ENCODE measurements at places on chromosomes 6 and 20.

DNA sequence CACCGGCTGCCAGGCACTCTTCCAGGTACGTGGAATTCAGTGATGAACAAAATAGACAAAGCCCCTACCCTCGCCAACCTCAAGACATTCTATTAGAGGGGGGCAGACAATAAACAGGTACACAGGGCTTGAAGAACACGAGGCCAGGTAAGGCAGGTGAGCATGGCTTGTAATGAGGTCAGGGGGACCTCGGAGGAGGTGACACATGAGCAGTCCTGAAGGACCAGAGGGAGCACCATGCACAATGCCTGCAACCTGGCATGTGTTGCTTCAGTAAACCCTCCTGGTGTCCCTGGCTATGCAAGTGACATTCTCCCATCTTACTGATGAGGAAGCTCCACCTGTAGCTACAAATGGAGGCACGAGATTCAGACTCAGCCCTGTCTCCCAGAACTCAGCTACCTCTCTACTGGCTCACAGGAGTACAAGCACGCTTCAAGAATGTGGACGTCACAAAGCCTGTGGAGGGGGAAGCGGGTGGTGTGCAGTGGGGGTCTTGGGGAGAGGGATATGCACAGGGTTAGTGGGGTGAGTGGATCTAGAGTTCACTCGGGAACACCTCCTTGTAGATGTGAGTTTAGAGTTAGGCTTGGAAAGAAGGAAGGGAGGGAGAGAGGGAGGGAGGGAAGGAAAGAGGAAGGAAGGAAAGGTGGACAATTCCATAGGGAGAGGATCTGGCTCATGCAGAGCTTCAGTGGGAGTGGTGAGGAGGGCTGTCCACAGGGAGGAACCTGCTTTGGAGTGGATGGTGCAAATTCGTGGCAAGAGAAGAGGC is 7.6 kb upstream of the MAPK13 start:
- no peak for DNase-seq

DNA sequence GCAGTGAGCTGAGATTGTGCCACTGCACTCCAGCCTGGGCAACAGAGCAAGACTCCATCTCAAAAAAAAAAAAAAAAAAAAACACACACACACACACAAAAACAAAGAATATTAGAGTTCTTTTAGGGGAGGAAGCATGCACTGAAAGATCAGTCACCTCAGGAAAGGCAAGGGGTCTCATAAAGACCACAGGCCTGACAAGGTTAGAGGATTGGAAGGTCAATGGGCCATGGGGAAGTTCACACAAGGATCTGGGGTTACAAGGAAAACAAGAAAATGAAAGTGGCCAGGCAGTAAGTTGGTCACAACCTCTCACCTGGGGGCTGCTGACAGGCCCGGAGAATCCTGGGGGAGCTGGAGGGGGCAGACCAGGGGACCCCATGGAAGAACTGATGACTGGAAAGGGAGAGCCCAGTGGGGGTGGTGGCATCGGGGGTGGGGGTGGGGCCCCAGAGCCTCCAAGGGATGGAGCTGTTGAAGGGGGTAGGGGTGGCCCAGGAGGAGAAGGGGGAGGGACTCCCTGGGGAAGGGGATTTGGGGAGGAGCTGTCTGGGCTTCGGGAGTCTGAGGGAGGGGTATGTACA is 1.5 kb downstream of the RXRB start:
- DNase-seq: no peak

GRCh38 chr20:219290-220115 is 7.6 kb upstream of the DEFB129 start:
- no peak for DNase-seq

- no peak for DNase-seq
These were observed 38.3 kb upstream of the SAMHD1 start for GRCh38 chr20:36989797-36990196.

GRCh38 chr6:28208111-28208659 is 16.9 kb upstream of the ZSCAN9 start:
- DNase-seq: no peak

- no peak for DNase-seq
These were observed 31.0 kb downstream of the ADNP start for GRCh38 chr20:50900261-50900660.

- DNase-seq: no peak
These were observed 65.3 kb upstream of the VGLL2 start for GRCh38 chr6:117200067-117200466.

- DNase-seq: no peak
These were observed 167.2 kb upstream of the MANEA start for GRCh38 chr6:95410168-95410567.

DNA sequence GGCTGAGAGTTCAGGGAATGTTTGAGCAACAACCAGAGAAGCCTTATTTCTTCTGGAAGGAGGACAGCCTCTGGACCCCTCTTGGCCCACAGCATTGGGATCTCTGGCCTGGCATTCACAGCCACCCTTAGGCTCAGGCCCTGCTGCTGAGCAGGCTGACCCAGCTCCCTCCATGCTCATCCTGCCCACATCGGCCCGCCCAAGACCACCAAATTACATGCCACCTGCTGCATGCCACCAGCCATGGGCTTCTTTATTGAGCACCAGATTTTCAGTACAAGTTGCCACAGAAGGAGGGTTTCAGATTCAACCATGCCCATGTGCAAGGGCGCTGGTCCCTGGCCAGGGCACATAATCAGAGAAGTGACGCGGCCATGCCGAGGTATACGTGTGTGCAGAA is 32.2 kb downstream of the ADA start:
- no peak for DNase-seq

DNA sequence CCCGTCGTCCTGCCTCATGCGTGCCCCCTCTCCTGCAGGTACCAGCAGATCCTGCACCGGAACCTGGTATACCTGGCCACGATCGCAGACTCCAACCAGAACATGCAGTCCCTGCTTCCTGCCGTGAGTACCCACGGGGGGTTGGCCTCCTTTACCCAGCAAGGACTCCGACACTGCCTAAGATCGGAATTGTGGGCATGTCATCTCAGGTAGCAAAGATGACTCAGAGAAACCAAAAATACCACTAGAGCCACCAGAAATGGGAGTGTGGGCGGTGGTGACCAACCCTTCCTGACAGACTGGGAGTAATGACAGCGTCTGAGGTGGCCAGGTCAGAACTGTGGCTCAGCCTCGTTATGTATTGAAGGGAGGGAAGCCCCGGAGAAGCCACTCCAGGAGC is 16.3 kb downstream of the SS18L1 start:
- peak; percentile 45 for DNase-seq

DNA sequence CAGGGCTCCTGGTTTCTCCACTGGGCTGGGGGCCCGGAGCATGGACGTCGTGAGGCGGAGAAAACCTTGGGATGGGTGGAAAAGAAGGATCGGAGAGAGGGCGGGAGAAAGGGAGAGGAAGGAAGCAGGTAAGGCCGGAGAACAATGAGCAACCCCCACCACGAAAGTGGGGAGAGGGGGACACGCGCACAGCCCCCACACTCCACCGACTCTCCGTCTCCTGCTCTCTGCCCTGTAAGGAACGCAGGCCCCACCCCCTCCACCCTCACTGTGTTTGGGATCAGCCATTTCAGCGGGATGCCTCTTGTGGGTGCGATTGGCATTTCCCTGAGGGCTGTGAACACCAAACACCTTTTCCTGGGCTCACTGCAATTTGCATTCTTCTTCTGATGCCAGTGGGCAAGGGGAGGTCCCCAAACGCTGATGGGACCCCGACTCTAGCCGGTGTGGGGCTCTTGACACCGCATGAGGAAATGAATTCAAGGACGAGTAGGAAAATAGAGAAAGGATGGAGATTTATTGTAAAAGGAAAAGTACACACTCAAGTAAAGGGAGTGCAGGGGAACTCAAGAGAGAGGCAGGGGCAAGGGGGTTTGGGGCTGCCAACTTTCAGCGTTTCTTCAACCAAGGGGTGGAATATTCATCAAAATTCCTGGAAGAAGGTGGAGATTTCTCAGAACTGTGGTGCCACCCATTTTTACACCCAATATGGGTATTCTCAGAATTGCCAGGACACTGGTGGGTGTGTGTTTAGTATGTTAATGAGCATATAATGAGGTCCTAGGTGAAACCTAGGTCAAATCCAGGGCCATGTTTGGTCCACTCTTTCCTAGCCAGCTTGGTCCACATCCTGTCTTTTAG is 13.1 kb upstream of the RAET1L start:
- DNase-seq: no peak

DNA sequence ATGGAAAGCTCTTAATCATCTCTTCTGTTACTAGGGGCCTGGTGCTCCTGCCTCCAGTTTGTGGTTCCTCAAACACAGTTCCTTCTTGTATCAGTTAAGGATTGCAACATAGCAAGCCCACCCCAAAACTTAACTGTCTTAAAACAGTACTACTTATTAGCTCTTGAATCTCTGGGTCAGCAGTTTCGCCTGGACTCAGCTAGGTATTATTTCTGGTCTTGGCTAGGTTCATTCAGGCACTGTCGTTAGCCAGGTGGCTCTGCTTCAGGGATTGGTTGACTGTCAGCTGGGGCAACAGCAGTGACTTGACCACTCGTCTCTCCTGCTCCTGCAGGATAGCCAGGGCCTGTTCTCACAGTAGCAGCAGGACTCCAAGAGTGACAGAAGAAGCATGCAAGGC is 30.0 kb upstream of the RALY start:
- DNase-seq: no peak

GRCh38 chr6:61886608-61887259 is 399.3 kb downstream of the KHDRBS2 start:
- DNase-seq: no peak

GRCh38 chr20:60036346-60036745 is 78.1 kb downstream of the CDH26 start:
- no peak for DNase-seq

DNA sequence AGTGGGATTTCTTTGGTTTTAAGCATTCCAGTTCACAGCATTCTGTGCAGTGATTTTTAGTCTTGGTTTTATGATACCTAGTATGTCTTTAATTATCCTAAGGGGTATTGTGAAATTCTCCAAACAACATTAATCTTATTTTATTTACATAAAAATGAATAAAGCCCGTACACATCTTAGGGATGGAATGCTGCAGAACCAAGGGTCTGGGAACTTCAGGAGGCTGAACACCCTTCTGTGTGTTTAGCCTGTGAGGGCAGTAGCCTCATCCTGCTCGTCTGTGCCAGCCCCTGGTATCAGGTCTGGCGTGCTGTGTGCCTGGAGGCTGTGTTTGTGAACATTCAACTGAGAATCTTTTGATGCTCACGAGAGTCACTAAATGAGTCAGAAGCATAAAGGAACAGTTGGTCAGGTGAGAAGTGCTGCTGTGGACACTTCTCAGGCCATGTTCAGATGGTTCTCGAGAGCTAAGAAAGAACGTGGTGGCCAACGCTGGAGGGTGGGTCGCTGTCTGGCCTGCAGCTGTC is 25.2 kb upstream of the C20orf204 start:
- peak; percentile 6 for DNase-seq

- DNase-seq: no peak
These were observed 1260.3 kb downstream of the EPHA7 start for GRCh38 chr6:92159046-92159445.

GRCh38 chr6:152089992-152090391 is 282.5 kb downstream of the ESR1 start:
- peak; percentile 83 for DNase-seq

DNA sequence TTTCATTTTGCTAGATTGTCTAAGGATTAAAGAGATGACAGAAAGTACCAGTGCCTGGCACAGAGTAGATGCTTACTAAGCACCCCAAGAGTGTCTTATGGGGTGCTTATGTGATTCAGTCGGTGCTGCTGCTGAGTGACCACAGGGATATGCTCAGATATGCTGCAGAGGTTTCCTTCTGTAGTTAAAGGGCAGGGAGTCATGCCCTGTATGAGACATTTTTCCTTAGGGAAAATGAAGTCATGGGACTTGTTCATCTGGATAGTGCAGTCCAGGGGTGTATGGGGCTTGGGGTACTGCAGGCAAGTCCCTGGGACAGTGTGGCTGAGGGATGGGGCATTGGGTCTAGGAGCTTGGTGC is 25.1 kb downstream of the TOX2 start:
- DNase-seq: no peak

DNA sequence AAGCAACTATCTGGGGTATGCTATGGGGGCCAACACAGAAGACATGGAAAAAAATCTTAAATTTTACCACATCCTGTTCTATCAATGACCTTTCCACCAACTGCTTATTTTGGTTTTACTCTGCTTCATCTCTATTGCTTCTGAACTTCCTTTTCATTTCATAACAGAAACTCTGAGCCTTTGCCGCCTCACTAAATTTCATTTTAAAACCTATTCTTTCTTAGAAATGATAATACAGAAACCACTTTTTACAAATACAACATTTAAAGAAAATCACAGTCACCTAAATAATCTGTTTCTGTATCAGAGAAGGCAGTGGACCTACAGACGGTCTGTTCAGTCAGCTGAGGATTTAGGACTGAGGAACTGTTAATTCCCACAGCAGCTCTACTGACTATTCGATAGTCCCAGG is 117.5 kb downstream of the KCNQ5 start:
- no peak for DNase-seq

- DNase-seq: no peak
These were observed 28.3 kb upstream of the B4GALT5 start for GRCh38 chr20:49741977-49742376.

GRCh38 chr6:90645634-90646033 is 58.8 kb upstream of the MAP3K7 start:
- no peak for DNase-seq

GRCh38 chr6:55937951-55938690 is 62.7 kb upstream of the BMP5 start:
- no peak for DNase-seq

DNA sequence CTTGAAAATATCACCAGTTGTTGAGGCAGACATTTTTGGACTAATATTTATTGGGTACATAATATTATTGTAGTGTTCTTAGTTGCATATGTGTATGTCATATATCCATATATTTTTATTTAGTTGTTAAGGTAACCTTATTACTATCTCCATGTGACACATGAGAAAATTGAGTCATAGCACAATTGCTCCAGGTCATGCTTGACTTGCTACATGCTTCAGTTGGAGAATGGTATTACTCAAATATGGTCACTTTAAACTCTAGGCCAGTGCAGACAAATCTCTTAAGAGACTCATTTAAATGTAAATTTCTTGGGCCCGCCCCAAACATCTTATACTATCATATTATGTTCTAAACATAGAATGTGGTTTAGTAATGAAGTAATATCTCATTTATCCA is 246.1 kb downstream of the RIMS1 start:
- no peak for DNase-seq

- DNase-seq: peak; percentile 36
These were observed 508 bp downstream of the NOP56 start for GRCh38 chr20:2652724-2653555.

GRCh38 chr20:40945754-40946450 is 82.7 kb upstream of the TOP1 start:
- peak; percentile 65 for DNase-seq

- no peak for DNase-seq
These were observed 13.6 kb upstream of the GATA5 start for GRCh38 chr20:62489186-62489931.

Data from fibroblast of skin of right biceps (primary cell).